ENCODE measurements at places on chromosomes 6 and 20. TPM values are rescaled to one million over a fixed set of nuclear protein-coding genes. Genes with fewer than 3 reads are reported as not detected.

DNA sequence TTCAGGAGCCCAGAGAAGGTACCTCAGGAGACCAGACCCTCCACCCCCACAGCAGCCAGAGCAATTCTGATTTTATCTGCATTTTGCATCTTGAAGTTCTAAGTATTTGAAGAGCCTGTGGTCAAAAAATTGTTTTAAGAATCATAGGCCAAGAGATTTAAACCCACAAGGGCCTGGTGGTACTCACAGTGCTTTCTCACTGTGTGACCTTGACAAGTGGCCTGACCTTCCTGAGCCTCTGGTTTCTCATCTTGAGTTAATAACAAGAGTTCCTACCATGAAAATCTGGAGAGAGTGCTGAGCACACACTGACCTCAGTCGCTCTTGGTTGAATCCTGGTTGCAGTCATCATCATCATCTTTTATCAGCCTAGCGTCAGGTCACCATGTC lies 45.4 kb upstream of the ID1 start:
- no peak for DNase-seq

GRCh38 chr20:57038608-57039440 lies 227.6 kb downstream of the BMP7 start:
- DNase-seq, result no peak

GRCh38 chr6:160077526-160077925 lies 44.1 kb upstream of the SLC22A1 start:
- no peak for DNase-seq

- DNase-seq, result no peak
Observed at GRCh38 chr20:34175879-34176278, 63.8 kb upstream of the EIF2S2 start.

DNA sequence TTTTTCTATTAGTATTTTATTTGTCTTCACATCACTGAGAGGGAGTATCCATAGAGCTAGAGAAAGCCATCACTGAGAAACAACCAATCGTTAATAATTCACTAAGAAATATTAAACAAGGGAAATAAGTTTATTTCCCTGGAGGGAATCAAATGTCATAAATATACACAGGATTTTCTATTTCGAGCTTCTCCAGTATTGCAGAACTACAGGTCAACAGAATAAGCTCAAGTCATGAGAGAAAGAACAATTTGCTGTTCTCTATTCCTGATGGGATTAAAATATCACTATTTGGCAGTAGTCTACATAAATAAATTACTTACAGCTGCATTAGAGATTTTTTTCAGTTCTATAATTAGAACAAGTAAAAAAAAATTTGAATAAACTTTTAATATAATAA lies 2.2 kb upstream of the FAM162B start:
- no peak for DNase-seq

- DNase-seq, result no peak
Observed at GRCh38 chr6:38504996-38505395, 134.7 kb downstream of the BTBD9 start.

DNA sequence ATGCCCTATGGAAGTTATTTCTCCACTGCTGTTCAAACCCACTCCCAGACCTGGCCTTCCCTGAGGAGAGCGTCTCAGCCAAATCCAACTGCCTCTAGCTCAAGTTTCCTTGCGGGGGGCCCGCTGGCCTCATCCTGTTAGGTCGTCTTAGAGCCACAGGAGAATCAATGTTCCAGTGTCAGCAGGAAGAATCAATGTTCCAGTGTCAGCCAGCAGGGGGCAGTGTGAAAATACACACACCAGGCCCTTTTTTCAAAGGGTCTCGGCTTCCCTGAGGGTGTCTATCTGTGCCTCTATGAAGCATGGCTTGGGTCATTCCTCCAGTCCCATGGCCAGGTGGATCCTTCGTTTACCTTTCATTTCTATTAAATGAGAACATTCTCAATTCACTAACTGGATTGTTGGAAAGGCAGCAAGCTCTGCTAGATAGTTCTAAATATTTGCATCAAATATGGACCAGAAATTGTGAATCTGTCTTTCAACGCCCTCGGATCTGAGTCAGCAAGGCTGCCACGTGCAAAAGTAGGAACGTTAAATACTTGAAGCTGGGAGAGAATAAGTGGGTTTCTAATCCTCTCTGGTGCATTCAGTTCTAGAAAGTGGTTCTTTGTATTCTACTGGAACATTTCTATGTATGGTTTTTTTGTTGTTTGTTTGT lies 19.2 kb downstream of the PRND start:
- DNase-seq, result peak; percentile 91

GRCh38 chr6:134678436-134678889 lies 271.4 kb downstream of the ALDH8A1 start:
- no peak for DNase-seq

DNA sequence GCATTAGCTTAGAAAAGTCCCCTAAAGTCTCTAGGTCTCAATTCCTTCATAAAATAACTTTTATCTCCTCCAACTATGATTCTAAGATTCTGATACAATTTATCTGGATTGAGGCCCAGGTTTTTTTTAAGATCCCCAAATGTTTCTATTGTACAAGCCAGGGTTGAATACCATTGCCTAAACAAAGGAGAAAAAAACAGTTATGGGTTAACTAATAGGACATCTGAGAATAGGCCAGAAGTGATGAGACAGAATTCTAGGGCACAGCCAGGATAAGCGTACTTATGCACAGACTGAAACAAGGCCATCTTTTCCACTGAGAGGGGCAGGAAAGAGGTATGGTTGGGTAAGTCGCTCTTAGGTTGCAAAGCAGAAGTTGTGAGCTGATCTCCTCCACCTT lies 26.4 kb downstream of the EPB41L2 start:
- no peak for DNase-seq

GRCh38 chr6:48377115-48377514 lies 266.1 kb upstream of the PTCHD4 start:
- DNase-seq, result no peak

DNA sequence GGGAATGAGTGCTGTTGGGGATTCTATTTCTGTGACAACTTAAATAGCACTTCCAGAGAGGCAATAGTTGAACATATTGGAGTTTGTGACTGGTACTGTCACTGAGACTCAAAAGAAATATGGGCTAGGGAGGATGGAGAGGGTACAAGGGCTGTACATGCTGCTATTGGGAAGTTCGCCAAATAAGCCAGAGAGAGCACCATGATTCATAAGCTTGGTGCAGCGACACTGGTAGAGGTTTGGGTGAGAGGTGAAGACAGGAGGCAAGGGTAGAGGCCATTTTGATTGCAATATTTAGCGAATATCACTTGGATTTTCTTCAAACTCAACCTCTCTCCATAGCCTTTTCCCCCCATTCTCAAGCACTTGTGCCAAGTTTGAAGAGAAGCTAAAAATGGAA lies 214.3 kb downstream of the OGFRL1 start:
- DNase-seq, result no peak

DNA sequence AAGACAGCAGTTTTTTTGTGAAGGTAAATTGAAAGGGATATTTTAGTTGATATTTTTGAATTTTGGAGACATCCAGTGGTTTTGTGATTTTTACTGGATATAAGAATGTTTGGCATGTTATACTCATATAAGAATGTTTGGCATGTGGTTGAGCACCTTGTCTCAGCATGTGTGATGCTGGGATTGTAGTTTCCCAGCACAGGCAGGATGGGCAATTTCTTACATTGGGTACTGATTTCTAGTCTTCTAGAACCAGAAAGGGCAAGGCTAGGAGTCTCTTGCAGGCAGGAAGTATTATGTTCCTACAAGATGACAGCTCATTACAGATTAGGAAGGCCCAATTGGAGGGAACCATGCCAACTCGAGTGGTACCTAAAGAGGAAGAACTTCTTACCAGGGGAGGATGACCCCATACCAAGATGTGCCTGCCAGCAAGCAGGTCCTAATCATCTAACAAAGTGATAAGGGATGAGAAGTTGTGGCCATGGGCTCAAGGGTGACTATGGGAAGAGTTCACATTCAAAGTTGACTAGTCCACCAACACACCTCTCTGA lies 377.8 kb downstream of the UTRN start:
- DNase-seq, result no peak

DNA sequence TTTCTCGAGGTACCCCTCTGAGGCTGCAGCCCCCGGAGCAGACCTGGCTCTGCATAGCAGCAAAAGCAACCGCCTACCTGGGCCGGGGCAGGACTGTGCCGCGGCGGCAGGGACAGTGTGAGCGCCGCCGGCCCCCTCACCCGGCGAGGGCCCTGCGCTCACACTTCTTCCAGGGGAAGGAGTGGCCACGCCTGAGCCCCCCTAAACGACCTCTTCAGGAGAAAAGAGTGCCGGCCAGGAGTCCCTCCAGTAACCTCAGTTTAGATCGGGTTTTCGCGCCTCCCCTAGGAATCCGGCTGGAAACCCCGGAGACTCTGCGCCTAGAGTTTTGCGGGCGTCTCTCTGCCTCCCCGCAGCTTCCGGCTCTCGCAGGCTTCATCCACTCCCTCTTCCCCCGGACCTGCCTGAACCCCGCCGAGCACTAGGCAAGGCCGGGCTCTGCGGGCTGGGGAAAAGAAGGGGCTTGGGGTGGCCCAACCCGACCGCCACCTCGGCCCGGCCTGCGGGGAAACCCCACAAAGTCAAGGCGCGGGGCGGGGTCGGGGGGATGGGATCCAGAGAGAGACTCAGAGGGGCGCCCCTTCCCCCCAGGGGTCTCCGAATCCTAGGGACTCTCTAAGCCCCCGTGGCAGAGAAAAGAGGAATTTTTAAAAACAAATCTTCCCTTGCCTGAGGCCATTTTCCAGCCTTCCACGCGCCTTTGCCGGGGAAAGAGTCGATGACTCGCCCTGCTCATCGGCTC lies 558 bp downstream of the LINC00237 start:
- peak; percentile 83 for DNase-seq

DNA sequence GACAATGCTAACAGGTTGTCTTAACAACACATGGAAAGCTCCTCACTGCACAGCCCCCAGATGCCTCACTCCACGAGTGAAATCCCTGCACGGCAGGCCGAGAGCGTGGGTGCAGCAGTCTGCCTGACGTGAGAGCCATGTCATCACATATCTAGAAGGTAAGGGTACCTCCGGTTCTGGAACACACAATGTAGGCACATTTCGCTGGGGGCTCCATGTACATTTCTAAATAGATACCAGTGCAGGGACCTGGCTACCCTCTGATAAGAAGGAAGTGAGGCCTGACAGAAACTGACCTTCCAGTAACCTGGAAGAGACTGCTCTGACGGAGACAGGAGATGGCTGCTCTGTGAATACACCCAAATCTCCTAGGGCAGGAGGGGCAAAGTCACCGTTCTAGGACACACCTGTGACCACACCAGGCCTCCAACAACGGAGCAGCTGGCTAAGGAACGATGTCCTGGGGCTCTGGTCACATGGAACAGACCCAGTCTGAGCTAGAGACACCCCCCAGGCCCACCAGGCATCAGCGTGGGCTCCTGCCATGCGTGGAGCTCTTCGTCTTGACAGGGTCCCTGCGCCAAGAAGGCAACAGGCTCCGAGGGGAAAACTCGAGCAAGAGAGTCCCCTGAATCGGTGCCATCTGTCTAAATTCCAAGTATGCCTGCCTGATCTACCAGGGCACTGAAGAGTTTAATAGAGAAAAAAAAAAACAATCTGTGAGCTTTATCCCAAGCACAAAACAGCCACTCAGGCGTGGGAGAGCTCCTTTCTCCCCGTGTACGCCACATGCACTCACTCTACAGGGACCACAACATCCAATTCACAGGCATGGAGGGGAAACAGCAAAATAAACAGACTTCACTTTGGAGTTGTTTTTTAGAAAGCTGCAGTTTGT lies 27.5 kb downstream of the RNASET2 start:
- no peak for DNase-seq

DNA sequence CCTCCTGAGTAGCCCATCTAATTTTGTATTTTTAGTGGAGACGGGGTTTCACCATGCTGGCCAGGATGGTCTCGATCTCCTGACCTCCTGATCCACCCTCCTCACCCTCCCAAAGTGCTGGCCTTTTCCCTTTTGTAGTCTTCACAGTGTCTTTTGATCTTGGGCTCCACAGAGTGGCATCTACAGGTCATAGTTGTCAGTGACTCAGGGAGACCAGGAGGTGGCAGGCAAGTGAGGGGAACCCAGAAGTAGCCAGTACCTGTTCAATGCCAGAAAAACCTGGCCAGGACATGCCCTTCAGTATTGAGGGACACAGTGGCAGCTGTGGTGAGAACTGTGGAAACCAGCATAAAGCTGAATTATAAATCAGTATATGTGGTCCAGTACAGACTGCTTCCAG lies 19.6 kb downstream of the RPP21 start:
- DNase-seq, result peak; percentile 58

DNA sequence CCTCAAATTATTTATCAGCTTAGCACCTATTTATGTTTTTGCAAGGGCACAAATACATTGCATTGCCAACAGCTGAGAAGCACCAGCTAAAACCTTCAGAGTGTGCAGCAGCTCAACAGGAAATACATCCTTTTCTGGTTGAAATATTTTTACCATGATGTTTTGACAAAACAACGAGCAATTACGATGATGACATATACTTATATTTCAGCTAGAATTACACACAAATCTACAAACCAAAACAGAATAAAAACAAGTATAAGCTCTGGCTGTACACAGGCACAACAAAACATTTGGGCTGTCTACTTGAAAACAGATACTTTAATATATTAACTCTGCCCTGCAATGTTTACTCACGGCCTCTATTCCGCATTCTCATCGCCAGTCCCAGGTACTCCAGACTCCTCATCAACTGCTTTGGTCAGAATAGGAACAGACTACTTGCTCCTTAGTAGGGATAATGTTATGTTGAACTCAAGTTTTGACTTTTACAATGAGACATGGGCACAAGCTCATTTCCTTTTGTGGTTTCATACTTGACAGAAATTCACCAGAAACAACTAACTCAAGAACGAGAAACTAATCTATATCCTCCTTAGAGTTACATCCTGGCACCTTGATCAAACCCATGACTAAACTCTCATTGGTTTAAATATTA lies 377.6 kb downstream of the ESR1 start:
- no peak for DNase-seq

- DNase-seq, result no peak
Observed at GRCh38 chr20:50272724-50273446, 82.3 kb downstream of the CEBPB start.

- DNase-seq, result no peak
Observed at GRCh38 chr6:111445861-111446267, 37.2 kb downstream of the REV3L start.

DNA sequence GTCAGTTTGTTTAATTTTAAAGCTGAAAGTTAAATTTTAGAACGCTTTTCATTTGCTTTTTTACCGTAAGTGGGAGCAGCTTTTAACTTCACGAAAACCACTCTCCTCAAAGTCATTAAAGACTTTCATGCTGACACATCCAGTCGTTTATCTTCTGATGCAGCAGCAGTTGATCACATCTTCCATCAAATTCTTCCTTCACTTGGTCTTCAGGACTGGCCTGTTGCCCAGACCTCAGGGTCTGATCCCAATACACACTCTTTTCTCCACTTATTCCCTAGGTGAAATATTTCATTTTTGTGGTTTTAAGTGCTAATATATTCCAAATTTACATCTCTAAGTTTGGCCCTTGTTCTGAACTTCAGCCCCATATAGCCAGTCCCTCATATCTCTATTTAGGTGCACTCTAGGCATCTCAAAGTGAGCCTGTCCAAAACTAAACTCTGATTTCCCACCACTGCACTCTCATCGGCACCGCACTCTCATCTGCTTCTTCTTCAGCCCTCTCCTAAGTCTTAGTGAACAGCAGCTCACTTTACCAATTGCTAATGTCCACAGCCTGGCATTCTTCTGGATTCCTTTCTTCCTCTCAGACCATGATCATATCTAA lies 20.4 kb downstream of the AFDN start:
- DNase-seq, result no peak

The C6orf163 gene
- total RNA-seq, result 3.1 TPM

The MSH5 gene
- total RNA-seq, result 27.2 TPM

The PLCB4 gene
- total RNA-seq, result 5.9 TPM

The CLIC1 gene
- 269 TPM for total RNA-seq

The TCF19 gene
- total RNA-seq, result 11.2 TPM

The ALDH8A1 gene
- total RNA-seq, result not detected

The HAO1 gene
- total RNA-seq, result not detected

The DOK5 gene
- total RNA-seq, result 5.0 TPM

The RCAN2 gene
- total RNA-seq, result 6.3 TPM

The PLG gene
- total RNA-seq, result not detected

The GTSF1L gene
- not detected for total RNA-seq

Data from GM23338 (cell line).